Fibroblast of pulmonary artery (primary cell): ENCODE measurements at places on chromosomes 11 and 22.

GRCh38 chr11:2306452-2306823 lies 4.6 kb downstream of the TSPAN32 start:
- DNase-seq: peak; percentile 91

DNA sequence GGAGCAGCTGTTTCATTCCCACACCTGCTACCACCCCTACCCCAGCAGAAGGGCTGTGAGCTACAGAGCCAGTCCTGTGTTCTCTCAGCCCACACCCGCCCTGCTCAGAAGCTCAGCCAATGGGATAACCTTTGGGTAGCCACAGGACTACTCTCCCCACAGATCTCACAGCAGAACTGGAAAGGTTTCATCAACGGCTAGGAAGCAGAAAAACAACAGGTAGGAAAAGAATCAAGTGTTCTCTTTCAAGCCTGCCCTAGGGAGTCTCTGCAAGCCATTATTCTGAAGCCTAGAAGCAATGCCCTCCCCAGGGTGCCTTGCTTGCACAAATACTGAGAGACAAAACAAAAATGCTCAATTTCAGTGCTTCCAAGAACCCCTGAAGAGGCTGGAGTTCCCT lies 77.2 kb downstream of the TMPRSS5 start:
- no peak for DNase-seq

DNA sequence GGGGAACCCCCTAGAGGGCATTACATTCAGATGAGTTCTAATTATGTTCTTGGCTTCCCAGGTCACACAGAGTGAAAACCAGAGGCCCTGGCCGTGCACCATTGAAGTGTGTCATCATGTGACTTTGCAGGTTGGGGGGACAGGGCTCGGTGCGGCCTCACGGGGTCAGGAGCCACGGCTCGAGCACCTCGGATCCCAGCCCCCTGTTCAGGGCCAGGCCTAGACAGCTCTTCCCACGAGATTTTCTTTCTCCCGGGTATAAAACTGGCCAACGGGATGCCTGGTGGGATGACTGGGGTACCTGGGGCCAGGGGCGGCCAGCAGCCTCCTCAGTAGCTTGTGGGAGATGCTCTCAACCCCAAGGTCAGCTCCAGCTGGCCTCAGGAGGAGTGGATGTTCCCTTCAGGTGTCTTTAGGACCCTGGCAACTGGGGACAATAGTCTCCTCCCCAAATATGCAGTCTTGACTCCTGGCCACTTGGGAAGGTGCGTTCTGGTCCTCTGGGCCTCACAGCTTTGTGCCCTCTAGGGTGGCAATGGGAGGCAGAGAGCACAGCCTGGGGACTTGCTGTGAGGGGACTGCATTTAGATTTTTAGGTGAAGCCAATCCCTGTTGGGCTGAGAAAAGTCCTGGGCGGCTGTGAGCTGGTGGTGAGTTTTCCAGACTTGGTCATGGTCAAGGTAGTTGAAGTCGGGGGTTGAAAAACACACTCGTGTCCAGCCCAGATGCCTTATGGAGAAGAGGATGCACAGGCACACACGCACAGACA lies 95.6 kb downstream of the KCNQ1 start:
- DNase-seq: no peak

- no peak for DNase-seq
These were observed 110.9 kb downstream of the RASSF10 start for GRCh38 chr11:13119941-13120520.

DNA sequence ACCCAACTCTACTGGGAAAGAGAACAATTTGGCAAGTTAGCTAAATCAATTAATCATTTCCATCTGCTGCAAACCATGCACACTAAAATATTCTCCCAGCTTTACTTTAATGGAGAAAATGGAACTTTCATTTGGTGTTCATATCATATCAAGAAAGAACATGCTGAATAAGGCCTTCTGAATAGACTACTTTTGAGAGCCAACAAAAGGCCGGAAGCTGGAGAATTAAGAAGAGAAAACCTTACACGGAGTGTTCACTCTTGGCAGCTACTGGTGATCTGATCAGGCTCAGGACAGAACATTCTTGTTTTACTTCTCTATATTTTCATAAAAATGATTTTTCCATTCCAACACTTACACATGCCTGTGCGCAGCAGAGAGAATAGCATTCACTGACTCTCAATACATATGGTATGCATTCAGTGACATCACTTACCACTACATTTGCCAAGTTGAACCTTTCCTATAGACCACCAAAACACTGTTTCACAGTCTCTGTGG lies 165.3 kb downstream of the TTC28 start:
- peak; percentile 8 for DNase-seq
